ENCODE measurements at places on chromosomes 13 and 19.

GRCh38 chr13:44921931-44922758, 67.1 kb downstream of the NUFIP1 start:
- DNase-seq: peak; percentile 42

DNA sequence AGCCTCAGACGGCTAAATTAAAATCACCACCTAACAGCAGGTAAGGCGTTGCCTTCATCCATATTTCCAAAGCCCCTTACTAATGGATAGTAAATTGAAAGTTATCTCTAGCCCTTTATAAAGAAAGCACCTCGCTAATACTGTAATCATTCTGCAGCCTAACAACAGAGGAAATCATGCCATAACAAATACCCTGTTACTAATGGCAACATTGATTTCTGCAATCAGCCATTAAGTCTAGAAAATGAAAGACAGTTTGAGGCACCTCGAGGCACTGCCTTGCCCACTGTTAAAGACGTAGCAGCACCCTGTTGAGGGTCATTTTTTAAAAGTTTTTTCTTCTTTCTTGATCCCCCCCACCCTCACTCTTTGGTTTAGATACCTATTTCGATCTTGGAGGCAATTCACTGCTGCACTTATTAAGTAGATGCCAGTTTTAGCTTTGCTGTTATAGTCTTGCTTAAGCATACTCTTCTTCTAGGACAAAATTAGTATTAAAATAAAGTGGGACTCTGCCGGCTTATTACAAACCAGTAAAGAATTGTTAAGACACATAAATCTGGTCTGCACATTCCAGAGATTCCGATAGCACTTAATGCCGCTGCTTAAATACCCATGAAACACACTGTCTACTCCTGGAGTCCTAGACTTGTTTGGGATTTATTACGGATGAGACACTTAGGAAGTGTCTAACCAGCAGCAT, 74.8 kb downstream of the ZNF536 start:
- DNase-seq: no peak

DNA sequence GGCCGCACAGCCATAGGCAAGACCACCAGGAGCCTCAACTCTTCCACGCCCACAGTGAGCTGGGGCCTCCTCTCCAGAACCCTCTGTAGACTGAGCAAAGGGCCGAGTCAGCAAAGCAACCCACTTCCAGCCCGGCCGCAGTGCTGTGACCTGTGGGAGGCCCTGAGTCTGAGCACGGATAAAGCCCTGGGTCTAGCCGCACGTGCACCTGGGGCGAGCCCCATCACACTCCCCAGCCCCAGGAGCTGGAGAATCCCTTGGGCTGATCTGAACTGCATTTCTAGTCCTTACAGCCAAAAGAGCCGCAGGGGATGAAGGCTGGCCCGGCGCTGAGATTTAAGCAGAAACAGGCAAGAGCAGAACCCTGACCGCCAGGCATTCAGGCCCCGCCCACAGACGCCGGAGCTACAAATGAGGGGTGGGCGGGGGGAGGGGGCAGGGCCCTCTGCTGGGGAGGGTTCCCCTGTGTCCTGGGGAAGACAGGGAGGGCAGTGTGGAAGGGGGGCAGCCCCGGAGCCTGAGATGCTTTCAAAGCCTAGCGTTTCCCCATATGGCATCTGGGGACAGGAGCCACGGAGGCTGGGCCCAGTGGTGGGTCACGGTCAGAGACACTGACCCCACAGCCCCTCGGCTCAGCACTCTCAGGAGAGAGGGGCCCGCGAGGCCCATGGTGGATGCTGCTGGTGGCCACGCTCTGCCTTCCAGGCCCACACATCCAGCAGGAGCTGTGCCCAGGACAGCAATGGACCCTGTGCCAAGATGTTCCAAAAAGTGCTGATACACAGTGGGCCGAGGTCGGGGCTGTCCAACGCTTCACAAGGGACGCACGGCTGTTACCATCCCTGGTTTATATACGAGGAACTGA, 4.9 kb downstream of the TMEM259 start:
- no peak for DNase-seq

DNA sequence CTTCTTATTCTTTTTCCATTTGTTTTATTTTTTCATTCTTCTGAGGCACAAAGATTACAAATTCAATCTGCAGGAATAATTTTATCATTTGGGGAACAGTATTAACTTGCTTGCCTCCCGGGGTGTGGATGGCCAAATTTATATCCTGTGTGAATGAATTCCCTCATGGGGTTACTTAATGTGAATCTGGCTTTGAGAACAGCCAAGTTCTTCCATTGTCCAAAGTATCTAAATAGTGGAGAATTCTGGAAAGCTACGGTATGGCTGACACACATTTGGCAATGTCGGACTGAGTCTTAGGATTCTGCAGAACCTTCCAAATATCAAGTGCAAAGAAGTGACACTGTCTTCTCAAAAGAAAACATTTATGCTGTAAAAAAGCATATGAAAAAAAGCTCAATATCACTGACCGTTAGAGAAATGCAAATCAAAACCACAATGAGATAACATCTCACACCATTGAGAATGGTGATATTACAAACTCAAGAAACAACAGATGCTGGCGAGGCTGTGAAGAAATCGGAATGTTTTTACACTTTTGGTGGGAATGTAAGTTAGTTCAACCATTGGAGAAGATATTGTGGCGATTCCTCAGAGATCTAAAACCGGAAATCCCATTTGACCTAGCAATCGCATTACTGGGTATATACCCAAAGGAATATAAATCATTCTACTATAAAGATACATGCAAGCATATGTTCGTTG, 620.2 kb downstream of the EFNB2 start:
- no peak for DNase-seq

- peak; percentile 17 for DNase-seq
These were observed 2.3 kb downstream of the PEG3 start for GRCh38 chr19:56838024-56838908.

GRCh38 chr19:52492994-52493470, 34.4 kb upstream of the ZNF808 start:
- DNase-seq: no peak

DNA sequence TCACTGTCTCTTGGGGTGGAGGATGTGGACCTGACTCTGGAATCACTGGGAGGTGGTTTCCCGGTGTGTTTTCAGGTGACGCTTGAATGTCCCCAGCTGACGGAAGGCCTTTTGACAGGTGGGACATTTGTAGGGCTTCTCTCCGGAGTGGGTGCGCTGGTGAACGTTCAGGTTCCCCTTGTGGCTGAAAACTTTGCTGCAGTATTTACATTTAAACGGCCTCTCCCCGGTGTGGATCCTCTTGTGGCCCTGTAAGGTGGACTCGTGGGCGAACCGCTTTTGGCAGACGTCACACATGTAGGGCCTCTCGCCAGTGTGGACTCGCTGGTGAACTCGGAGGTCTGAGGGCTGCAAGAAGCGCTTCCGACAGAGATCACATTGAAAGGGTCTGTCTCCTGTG, 7.8 kb downstream of the ZSCAN5B start:
- DNase-seq: no peak

DNA sequence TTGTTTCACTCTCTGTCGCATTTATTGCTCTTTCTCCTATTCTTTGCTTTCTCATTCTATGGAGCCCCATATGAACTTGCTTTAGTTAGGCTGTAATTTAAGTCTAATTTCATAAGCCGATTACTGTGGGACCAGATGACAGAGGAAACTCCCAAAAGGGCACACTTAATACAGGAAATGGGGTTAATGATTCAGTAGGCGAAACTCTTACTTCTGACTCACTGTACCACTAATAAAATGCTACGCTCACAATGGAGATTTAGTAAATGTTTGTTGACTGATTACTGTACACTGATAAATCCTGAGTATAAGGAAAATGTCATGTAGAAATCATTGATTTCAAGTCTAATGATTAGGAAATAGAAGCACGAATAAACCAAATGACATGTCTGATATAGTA, 276.4 kb downstream of the KLF5 start:
- DNase-seq: no peak

- DNase-seq: no peak
These were observed 52.0 kb upstream of the SPACA7 start for GRCh38 chr13:112324116-112324515.

DNA sequence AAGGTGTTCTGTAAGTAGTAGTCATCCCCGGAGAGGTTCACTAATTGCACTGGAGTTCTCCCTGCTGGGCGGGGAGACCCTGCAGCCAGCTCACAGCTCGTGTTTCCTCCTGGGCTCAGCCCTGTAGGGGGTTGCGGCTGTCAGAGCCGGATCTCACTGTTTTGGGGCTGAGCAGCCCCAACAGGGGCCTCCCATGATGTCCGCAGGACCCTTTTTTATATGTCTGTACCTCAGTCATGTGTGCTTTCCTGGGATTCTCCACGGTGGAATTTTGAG, 130.2 kb upstream of the MCF2L start:
- DNase-seq: no peak

DNA sequence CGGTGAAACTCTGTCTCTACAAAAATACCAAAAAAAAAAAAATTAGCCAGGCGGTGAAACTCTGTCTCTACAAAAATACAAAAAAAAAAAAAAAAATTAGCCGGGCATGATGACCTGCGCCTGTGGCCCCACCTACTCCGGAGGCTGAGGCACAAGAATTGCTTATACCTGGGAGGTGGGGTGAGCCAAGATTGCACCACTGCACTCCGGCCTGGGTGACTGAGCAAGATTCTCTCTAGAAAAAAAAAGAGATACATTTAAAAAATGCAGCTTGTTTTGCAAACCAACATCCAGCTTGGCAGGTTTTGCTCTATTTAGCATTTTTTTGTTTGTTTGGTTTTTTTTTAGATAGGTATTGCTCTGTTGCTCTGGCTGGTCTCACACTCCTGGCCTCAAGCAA, 6.7 kb upstream of the PGPEP1 start:
- no peak for DNase-seq

- no peak for DNase-seq
These were observed 660.9 kb downstream of the LIG4 start for GRCh38 chr13:107554460-107554859.

DNA sequence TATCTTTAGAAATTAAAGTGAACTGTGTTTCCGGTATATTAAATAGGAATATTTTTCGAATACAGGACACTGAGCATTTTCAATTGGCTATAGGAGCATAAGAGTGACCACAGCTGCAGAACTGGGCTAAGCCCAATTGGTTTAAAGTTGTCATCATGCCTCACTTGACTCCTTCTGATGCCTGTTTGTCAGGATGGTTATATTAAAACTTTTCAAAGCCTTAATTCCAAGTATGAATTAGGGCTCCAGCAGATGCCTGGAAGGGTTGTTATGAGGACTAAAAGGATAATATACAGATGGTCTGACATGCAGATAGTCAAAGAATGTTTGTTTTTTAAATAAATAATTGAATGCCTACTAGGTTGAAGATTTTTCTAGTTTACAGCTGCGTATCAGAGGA, 100.0 kb downstream of the LMO7 start:
- no peak for DNase-seq

DNA sequence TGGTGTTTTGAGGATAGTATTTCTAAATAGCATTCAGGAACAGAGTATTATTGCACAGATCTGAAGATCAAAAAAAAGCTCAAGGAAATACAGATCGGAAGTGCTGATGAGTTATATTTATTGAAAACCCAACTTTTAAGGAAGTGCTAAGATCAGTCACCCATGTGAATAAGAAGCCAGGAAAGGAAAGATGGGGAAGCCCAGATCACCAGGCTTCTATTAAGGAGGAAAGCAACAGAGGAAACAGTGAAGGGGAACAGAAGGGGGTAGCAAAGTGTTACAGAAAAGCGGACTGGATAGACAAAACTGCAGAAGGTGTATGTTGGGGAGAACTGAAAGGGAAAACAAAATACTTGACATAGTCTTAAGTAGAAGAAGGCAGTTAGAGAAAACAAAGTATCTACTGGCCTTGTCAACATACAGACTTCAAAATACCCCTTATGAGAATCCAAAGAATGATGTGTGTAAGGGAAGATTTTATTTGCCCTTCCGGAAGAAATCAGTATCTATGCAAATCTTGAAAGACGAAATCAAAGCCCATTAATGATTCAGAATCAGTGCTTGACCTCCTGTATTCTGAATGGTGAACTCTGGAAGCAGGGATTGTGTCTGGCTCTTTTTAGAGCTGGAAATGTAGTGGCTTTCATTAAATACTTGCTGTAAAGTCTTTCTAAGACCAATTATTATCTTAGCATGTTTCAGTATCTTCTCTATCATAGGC, 12.1 kb downstream of the UFM1 start:
- no peak for DNase-seq

DNA sequence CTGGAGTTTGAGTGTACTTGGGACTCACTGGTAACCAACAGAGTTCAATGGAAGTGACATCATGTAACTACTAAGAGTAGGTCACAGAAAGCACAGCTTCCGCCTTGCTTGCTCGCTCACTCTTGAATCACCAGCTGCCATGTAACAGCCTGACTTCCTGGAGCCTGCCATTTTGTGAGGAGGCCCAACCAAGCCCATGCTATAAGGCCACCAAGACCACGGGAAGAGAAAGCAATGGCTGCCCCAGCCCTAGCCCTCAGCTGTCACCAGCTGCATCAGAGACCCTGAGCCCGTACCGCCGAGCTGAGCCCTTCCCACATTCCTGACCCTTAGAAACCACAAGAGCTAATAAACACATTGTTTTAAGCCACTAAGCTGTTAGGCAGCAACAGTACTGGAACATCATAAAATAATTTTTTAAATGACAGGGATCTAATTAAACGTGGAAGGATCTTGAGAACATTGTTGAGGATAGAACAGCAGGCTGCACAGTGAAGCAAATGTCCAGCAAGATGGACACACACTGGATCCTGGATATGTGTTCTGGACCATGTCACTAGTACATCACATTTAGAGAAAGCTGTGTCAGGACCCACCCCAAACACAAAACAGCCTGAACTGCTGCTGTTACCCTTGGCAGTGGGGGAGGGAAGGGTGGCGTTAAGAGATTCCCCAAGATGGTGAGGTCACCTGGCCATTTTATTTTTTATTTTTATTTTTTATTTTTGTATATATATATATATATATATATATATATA, 21.7 kb upstream of the LDLR start:
- no peak for DNase-seq

DNA sequence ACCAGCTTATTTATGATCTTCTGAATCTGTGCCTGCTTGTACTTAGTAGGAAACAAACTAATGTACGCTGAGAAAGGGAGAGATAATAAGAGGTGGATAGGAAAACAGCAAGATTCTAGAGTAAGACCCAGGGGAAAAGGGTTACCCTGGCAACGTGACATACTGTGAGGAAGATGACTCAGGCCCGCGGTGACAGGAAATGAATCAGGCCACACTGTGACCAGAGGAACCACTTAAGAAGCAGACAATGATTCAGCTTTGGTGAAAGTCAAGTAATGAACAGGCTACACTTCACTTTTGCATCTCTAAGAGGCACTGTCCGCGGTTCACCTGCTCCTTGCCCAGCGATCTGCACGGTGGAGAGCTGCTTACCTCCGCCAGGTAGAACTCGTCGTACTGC, 158.2 kb downstream of the NALCN start:
- peak; percentile 13 for DNase-seq

GRCh38 chr19:47232422-47233211, 1.6 kb upstream of the BBC3 start:
- no peak for DNase-seq

- no peak for DNase-seq
These were observed 13.4 kb upstream of the MTRF1 start for GRCh38 chr13:41276824-41277223.

DNA sequence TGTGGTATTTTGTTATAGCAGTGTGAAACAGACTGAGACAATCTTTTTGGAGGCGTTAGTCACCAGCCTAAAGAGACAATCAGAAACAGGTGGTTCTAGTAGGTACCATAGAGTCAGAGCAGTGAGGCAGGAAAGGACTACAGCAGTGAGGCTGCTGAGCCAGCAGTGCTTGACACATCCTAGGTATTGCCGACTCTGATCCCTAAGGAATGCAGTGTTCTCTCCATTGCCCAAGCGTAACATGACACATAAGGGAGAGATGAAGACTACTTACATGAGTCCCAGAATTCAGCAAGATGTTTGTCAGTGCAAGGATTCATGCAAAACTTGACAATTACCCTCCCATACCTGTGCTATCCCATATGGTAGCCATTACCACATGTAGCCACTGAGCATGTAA, 62.4 kb upstream of the XPO4 start:
- no peak for DNase-seq

Data from brain pericyte (primary cell).